ENCODE measurements at places on chromosomes 2 and 18. TPM values are rescaled to one million over a fixed set of nuclear protein-coding genes. Genes with fewer than 3 reads are reported as not detected.

The ZNF521 gene
- total RNA-seq, result 99.6 TPM

The EHD3 gene
- total RNA-seq, result 13.4 TPM

The STK11IP gene
- 29.1 TPM for total RNA-seq

The UGT1A9 gene
- not detected for total RNA-seq

The UNC50 gene
- 56.0 TPM for total RNA-seq

The GNLY gene
- 0.27 TPM for total RNA-seq

The ELOA2 gene
- total RNA-seq, result not detected

The MTERF4 gene
- 111 TPM for total RNA-seq

The ZBTB7C gene
- total RNA-seq, result 15.1 TPM

The FSHR gene
- not detected for total RNA-seq

The SOWAHC gene
- 17.9 TPM for total RNA-seq

The PPIL3 gene
- total RNA-seq, result 49.1 TPM

The DCDC2C gene
- total RNA-seq, result 1.6 TPM

The REG3G gene
- total RNA-seq, result not detected

The TMEM37 gene
- 5.1 TPM for total RNA-seq

The CHST9 gene
- 3.8 TPM for total RNA-seq

The DNAJB2 gene
- total RNA-seq, result 91.9 TPM

The FAM228B gene
- 45.6 TPM for total RNA-seq

The TBR1 gene
- total RNA-seq, result 1.7 TPM

The VAPA gene
- 257 TPM for total RNA-seq

The CPO gene
- not detected for total RNA-seq

The KRTCAP3 gene
- not detected for total RNA-seq

The ATP6V1B1 gene
- 24.9 TPM for total RNA-seq

The CNGA3 gene
- total RNA-seq, result 9.7 TPM

The INSIG2 gene
- 31.0 TPM for total RNA-seq

The CCDC148 gene
- 13.1 TPM for total RNA-seq

The ACMSD gene
- total RNA-seq, result not detected

The LIMS2 gene
- total RNA-seq, result 11.2 TPM

Measured in camera-type eye (tissue), 1 donor.